Sigmoid colon (tissue), 7 donors: ENCODE measurements at places on chromosomes 6 and 20. TPM values are rescaled to one million over a fixed set of nuclear protein-coding genes. Genes with fewer than 3 reads are reported as not detected.

- H3K36me3 ChIP-seq = no peaks in the 10 kb centered on the region
- no peaks in the 10 kb centered on the region for H3K4me1 ChIP-seq
- H3K27ac ChIP-seq = no peak overlapping the region
- no peak for DNase-seq
Observed at GRCh38 chr6:127539272-127539671, 20.1 kb upstream of the MTCL3 start.

DNA sequence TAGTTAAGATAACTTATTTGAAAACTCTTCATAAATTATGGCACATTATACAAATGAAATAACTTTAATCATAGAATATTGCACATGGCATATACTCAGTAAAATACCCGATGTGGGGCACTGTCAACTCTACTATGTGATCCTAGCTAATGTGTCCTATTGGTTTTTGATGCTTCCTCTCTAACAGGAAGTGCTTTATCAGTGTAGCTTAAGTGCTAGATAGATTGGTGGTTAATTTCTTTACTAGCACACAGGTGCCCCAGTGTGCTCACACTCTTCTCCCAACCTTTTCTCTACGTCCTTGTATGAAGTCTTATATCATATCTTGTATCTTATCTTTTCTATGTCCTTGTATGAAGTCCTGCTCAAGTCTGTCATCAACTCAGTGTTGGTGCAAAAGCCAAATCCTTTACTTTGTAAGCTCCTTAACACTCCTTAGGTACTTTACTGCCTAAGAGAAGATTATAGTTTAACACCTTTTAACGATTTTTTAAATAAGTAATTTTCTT lies 358.9 kb downstream of the CENPW start:
- no peak overlapping the region for H3K4me3 ChIP-seq
- H3K27me3 ChIP-seq = no peaks in the 10 kb centered on the region
- no peak overlapping the region for H3K27ac ChIP-seq
- H3K36me3 ChIP-seq = no peaks in the 10 kb centered on the region
- H3K4me1 ChIP-seq = no peaks in the 10 kb centered on the region

DNA sequence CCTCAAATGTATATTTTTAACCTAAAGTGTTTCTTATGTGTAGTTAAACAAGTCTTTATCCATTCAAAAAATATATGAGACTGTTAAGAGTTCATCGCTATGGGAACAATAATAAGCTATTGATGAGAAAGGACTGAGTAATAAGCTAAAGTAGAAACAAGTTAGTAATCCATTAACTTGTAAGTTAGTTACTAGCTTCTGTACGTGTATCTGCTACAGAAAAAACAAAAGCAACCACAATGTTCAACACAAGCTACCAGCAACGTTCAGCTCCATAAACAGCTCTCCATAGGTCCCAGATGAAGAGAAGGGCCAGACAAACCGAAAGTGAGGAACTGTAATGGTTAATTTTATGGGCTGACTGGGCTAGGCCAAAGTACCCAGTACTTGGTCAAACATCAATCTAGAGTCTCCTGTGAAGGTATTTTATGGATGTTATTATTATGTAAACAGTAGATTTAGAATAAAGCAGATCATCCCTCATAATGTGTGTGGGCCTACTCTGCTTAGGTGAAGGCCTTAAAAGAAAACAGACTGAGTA lies 33.8 kb upstream of the FAM135A start:
- H3K27ac ChIP-seq = no peak overlapping the region
- H3K4me1 ChIP-seq = no peaks in the 10 kb centered on the region
- DNase-seq = no peak
- no peaks in the 10 kb centered on the region for H3K36me3 ChIP-seq

DNA sequence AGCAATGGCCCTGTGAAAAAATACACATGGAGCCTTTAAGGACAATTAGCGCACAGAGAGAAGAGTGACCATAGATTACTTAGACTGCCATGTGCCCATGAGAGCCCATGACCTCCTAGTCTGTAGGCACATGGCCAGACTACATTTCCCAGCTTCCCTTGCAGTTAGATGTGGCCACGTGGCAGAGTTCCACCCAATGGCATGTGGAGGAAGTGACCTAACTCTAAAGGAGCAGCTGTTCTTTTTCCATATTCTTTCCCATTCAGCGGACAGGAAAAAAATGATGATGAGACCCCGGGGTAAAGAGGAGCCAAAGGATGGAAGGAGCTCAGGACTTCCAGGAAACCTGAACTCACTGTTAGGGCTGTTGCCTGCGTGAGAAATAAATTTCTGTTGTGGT lies 116.6 kb downstream of the CBLN4 start:
- H3K27ac ChIP-seq = no peak overlapping the region
- no peak overlapping the region for H3K4me3 ChIP-seq
- H3K27me3 ChIP-seq = no peaks in the 10 kb centered on the region

DNA sequence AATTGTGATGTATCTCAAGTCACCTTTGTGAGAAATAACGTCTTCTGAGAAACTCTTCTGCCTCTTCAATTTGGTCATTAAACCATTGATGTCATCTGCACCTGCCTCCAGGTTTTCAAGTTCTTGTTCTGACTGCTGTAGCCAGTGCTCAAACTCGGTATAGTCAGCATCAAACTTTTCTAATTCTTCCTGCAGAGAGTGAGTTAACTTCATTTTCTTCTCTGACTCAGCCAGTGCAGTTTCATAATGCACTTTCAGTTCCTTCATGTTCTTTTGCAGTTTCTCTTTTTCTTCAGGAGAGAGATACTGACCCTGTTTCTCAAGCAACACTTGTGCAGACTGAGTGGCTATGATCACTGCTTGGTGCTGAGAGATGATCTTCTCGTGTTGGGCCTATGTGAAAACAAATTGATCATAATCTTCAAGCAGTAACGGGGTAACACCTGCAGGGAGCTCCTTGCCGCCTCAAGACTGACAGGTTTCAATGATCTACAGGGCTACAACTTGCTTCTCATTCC lies 48.8 kb downstream of the DST start:
- H3K27ac ChIP-seq = peak overlapping the region; percentile 35
- H3K4me1 ChIP-seq = peaks cover 38% of the 10 kb centered on the region
- no peaks in the 10 kb centered on the region for H3K27me3 ChIP-seq
- no peak for DNase-seq

DNA sequence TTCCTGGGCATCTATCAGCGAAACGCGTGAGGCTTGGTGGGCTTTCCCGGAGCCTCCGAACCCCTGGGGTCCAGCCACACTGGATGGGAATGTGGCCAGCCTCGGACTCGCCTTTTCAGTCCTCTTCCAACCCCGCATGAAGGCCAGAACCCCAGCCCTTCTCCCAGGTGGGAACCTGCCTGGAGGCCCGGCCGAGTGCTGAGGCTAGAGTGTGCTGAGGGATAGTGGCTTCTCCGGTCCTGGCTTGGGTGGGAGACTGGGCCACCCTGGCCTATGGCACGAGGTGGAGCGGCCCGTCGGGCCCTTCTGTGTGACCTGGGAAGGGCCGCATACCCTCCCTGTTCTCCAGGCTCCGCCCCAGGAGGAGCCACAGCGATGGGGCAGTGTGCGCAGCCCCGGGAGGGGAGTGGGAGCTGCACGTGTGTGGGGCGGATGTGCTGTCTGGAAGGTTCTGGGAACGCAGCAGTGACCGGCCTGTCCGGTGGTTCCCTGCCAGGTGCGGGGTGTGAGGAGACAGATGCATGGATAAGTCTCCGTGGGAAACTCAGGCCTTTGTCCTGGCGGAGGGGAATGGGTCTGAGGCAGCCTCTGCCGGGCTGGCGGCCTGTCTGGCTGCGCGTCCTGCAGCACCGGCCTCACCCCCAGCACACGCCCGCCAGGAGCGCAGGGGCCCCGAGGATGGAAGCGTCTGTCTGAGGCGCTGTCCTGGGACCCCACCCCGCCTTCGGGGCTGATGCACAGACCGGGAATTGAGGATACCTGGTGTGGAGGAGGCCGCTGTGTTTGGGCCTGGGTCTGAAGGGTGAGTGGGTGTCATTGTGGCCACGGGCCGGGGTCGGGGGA lies 1.1 kb upstream of the BHLHE23 start:
- peaks cover 41% of the 10 kb centered on the region for H3K4me1 ChIP-seq
- no peaks in the 10 kb centered on the region for H3K36me3 ChIP-seq
- H3K27me3 ChIP-seq = peaks cover 69% of the 10 kb centered on the region
- DNase-seq = no peak
- H3K27ac ChIP-seq = no peak overlapping the region

DNA sequence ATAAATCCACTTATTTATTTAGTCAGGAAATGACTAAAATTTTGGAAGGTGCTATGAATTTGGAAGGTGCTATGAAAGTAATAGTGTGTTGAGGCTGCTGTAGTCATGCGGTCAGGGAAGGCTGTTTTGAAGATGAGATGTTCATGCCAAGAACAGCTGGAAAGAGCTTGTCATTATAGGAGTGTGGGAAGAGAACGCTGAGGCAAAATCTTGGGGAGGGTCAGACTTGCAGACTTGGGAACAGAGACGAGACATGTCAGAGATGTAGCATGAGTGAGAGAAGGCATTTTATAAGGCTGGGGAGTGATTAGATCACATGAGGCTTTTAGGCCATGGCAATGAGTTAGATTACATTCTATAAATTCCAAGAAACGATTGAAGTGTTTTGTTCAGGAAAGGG lies 124.0 kb upstream of the B3GAT2 start:
- H3K27me3 ChIP-seq = no peaks in the 10 kb centered on the region
- H3K36me3 ChIP-seq = no peaks in the 10 kb centered on the region
- H3K4me3 ChIP-seq = no peak overlapping the region
- no peaks in the 10 kb centered on the region for H3K4me1 ChIP-seq
- no peak overlapping the region for H3K27ac ChIP-seq
- no peak for DNase-seq

DNA sequence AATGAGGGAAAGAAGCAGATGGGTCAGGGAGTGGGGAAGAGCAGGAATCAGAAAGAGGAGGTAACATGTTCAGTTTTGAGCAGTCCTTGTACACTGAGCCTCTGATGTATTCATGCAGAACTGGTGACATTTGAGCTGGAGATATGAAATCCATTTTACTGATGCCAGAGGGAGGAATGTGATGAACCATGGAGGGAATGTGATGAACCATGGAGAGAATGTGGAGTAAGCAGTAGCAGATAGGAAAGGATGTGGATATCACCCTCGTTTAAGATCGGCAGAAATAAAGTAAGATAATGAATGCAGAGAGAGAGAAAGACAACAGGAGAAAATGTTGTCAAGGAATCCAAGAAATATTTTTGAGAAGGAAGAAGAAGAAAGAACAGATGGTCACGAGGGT lies 231.6 kb downstream of the TBXT start:
- DNase-seq = no peak
- no peaks in the 10 kb centered on the region for H3K4me1 ChIP-seq
- no peaks in the 10 kb centered on the region for H3K36me3 ChIP-seq

DNA sequence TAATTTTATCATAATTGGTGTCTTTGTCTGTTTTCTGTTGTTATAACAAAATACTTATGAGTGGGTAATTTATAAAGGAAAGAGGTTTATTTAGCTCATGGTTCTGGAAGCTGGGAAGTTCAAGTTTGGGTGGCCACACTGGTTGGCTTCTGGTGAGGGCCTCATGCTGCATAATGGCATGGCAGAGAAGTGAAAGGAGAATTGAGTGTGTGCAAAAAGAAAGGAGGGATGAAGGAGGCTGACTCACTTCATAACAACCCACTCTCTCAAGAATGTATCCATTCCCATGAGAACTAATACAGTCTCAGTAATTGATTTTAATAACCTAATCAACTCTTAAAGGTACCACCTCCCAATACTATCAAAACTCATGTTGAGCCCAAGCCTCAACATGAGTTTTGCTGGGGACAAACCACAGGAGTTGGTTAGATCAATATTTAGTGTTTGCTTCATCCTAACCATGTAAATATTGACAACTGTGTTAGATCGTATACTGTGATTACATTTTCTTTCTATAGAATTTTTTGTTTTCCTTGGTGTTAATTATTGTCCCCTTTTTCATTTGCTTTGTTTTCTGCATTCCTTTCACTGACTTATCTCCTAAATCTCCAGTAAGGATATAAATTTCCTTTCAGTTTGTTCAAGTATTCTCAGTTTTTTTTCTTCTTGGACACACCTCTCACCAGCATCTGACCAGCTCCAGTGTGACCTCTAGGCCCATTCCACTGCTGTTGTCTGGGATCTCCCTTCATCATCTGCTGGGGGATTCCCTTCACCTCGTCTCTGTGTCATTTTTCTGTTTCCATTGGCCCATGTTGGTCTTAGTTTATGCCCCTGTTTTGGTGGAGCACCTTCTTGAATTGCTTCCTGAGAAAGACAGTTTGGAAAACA lies 54.8 kb upstream of the SCGN start:
- H3K36me3 ChIP-seq = no peaks in the 10 kb centered on the region
- H3K4me3 ChIP-seq = no peak overlapping the region
- no peaks in the 10 kb centered on the region for H3K27me3 ChIP-seq
- DNase-seq = no peak

GRCh38 chr6:137351890-137352289 lies 132.7 kb upstream of the IFNGR1 start:
- H3K4me3 ChIP-seq = no peak overlapping the region
- no peaks in the 10 kb centered on the region for H3K27me3 ChIP-seq
- no peaks in the 10 kb centered on the region for H3K4me1 ChIP-seq
- H3K36me3 ChIP-seq = no peaks in the 10 kb centered on the region
- no peak overlapping the region for H3K27ac ChIP-seq
- no peak for DNase-seq

DNA sequence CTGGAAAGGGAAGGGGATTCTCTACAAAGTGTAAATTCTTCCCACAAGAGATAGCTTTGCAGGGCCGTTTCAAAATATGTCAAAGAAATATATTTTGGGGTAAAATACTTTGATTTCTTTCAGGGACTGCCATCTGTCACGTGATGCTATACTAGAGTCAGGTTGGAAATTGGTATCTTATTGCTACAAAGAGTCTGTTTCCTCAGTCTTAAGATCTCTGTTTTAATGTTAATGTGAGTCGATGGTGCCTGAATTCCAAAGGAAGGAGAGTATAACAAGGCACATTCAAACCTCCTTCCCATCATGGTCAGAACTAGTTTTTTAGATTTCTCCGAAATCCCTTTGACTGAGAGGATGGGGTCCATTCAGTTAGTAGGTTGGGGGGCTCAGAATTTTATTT lies 36.3 kb upstream of the PDE7B start:
- H3K27me3 ChIP-seq = no peaks in the 10 kb centered on the region
- DNase-seq = no peak

DNA sequence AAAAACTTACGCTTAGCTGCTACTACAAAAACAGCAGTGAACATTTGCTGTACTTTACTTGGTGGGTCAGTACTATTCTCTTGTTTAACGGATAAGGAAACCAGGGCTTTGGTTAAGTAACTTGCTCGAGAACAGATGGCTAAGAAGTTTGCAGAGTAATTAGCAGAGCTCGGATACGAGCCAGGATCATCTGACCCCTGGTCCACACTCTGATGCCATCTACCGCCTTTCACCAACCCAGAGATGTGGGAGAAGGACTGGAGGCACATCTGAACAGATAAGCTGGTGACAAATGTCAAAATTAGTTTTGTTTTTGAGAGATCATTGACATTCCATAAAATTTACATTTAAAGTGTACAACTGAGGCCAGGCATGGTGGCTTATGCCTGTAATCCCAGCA lies 18.9 kb upstream of the RPL7L1 start:
- no peak overlapping the region for H3K4me3 ChIP-seq
- no peak overlapping the region for H3K27ac ChIP-seq
- no peaks in the 10 kb centered on the region for H3K27me3 ChIP-seq
- H3K36me3 ChIP-seq = peaks cover 44% of the 10 kb centered on the region

The TSPO2 gene
- not detected for total RNA-seq

The HMGN4 gene
- 79.6 TPM for total RNA-seq

The HLA-G gene
- total RNA-seq = not detected

The PRICKLE4 gene
- 4.1 TPM for total RNA-seq

The TOX2 gene
- total RNA-seq = 3.2 TPM

The MYBL2 gene
- total RNA-seq = 0.27 TPM

The MEP1A gene
- total RNA-seq = not detected

The UBE2C gene
- not detected for total RNA-seq

The EDEM2 gene
- total RNA-seq = 8.9 TPM

The CLPSL2 gene
- total RNA-seq = not detected

The ELOVL4 gene
- total RNA-seq = 4.6 TPM
